ENCODE measurements at places on chromosomes 6 and 20.

GRCh38 chr20:33127422-33128097 is 40.4 kb upstream of the BPIFA2 start:
- DNase-seq: no peak

DNA sequence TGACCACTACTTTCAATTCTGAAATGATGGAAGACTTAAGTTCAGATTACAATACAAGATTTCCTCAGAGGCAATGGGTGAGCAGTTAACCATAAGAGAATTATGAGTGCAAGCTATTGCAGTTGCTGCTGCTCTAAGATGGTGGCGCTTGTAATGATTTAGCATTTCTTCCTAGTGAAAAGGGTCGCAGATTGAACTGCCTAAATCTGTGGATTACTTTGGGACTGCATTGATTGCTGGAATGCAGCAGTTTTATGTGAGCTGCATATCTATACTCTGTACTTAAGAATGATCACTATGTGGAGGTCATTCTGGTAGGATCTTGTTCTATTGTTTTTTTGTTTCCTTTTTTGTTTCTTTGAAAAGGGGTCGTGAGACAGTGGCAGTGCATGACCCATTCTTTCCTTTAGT is 5.3 kb downstream of the SCAF8 start:
- no peak for DNase-seq

- DNase-seq: no peak
These were observed 44.1 kb downstream of the PREX1 start for GRCh38 chr20:48783533-48784272.

- no peak for DNase-seq
These were observed 1.2 kb upstream of the CALHM6 start for GRCh38 chr6:116459927-116460326.

- DNase-seq: no peak
These were observed 179.3 kb downstream of the MTHFD1L start for GRCh38 chr6:151044465-151045441.

GRCh38 chr6:62280099-62280498 is 5.9 kb downstream of the KHDRBS2 start:
- DNase-seq: no peak

GRCh38 chr6:144286503-144287393 is 1.6 kb downstream of the UTRN start:
- no peak for DNase-seq

DNA sequence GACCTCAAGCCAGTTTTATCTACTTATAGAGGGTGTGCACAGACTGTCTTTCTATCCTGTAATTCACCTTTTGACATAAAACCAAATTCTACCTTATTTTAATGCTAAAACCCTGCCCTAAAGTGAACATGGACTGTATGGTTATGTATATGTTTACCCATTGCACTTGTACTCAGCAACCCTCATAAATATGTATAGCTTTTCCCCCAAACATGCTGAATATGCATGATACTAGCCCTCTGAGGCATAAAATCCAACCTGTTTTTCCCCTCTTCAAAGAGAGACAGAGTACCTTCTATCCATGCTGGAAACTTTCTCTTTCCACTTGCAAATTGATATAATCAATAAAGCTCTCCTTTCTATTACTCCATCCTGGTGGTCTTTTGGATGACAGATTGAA is 267.9 kb upstream of the BMP2 start:
- no peak for DNase-seq

DNA sequence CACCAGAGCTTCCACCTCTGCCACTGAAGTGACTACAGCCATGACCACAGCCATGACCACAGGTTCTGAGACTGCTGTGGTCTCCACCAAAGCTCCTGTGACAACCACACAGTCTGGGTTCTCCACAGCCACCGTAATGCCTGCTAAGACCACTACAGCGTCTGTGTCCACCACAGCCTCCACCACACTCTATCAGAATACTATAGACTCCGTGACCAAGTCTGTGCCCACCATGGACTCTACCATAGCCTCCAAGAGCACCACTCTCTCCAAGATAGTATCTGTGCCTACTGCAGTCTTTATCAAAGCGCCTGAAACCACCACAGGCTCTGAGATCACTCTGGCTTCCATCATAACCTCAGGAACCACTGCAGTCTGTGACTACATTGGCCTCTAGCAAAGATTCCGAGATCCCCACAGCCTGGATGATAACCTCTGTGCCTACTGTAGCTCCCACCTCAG is 18.3 kb upstream of the MUC21 start:
- DNase-seq: no peak

GRCh38 chr6:126738146-126738545 is 380.3 kb upstream of the RSPO3 start:
- no peak for DNase-seq

DNA sequence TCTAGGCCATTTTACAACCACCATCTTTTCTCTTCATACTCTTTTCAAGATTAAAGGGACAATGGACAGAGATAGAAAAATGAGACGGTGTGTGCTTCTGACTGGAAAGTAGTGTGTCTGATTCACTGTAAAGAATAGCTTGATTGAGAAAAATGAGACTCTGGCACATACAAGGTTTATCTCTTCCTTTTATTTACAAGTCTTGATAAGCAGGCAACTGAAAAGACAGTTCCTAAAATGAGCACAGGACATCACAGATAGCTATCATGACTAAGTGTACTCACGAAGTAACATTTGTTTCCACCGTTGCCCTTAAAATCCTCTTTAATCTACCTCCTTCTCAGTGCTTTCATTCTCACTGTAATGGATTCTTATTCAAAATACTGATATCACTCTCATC is 383.0 kb downstream of the TBC1D32 start:
- no peak for DNase-seq

Data from GM13976 (cell line).